Kidney capillary endothelial cell (primary cell): ENCODE measurements at places on chromosomes 1 and 21.

- DNase-seq = no peak
These were observed 300.6 kb upstream of the PRMT6 start for GRCh38 chr1:106755682-106756406.

GRCh38 chr1:226388131-226388530, 19.8 kb downstream of the PARP1 start:
- no peak for DNase-seq

DNA sequence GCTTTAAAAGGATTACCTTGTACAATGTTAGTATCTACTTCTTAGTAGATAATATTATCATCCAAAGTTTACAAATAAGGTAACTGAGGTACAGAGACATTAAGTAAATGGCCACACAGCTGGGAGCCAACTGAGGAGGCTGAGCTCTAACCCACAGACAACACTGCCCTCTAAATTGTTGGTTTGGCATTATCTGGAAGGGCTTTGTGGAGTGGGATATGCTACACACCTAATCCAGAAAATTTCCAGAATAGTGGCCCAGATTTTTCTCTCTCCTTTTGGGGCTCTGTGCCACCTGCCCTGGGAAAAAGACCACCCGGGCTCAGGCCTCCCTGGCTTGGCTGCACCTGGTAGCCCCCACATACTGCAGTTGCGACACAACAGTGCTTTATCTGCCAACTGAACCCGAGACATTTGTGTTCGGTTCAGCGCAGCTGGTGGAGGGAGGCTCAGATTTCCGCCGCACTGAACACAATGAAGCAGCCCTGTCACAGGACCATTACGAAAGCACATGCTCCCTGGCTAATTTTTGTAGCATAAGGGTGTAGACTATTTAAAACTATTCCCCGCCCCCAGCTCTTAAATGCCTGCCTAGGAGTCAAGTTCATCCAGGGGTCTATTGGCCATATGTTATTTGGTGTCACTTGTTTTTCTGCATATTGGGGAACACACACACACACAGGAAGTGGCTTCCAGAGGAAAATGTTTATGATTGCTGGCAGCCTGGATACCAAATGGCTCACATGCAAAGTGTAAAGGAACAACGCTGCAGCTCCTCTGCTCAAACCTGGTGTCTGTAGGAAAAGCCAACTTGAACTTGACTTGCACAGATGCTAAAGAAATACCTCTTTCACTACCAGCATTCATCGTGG, 92.3 kb upstream of the ESRRG start:
- peak; percentile 0 for DNase-seq

GRCh38 chr1:213925531-213926182, 62.1 kb upstream of the PROX1 start:
- no peak for DNase-seq

DNA sequence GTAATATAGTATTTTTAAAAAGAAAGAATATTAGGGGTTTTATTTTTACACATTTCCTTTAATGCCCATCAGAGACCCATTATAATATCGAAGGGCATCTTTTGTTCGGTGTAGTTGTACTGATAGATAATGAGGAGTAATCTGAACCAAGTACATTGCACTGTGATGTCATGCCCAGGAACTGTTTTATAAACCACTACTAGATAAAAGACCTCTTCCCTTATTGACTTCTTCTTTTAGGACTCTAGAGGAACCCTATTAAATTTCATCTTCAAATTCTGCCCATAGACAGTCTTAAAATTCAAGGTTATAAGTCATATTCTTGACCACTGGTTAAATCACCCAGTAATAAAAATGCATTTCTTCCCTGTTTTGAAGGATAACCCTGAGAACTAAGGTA, 206.5 kb downstream of the NRIP1 start:
- no peak for DNase-seq

DNA sequence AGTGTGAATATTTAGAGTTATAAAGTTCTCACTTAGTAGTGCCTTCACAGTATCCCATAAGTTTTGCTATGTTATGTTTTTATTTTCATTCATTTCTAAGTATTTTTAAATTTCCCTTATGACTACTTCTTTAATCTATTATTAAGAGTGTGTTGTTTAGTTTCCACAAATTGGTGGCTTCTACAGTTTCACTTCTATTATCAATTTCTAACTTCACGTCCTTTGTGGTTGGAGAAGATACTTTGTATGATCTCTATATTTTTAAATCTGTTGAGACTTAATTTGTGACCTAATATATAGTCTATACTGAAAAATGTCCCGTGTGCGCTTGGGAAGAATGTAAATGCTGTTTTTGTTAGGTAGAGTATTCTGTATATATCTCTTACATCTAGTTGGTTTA, 11.7 kb downstream of the CHIA start:
- DNase-seq = no peak

GRCh38 chr1:164801791-164802502, 243.0 kb downstream of the PBX1 start:
- DNase-seq = no peak

GRCh38 chr1:32426489-32427255, 32.4 kb upstream of the BSDC1 start:
- no peak for DNase-seq
